ENCODE measurements at places on chromosomes 3 and 15. TPM values are rescaled to one million over a fixed set of nuclear protein-coding genes. Genes with fewer than 3 reads are reported as not detected.

The SCN11A gene
- 0.17 TPM for total RNA-seq

DNA sequence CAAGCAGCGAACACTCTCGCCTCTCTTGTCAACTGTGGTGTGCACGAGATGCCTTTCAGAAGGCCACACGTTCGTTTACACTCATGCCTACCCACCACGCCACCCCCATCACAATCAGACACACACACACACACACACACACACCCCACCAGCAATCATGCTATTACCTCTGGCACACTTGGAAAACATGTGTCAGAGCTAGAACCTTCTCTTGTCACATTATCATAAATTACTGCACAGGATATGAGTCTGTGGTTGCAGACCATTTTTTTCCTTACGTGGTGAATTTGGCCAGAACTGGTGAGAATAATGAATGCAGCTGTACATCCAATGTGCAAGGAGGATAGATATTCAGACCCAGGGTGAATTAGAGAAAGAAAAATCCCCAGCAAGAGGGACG, 52.4 kb downstream of the TRIM69 start:
- DNase-seq: no peak
- no peaks in the 10 kb centered on the region for H3K27me3 ChIP-seq
- no peak overlapping the region for H3K4me3 ChIP-seq
- no peaks in the 10 kb centered on the region for H3K4me1 ChIP-seq
- H3K27ac ChIP-seq: no peak overlapping the region

GRCh38 chr15:50275908-50276307, 10.4 kb upstream of the HDC start:
- H3K4me3 ChIP-seq: no peak overlapping the region
- no peak for DNase-seq
- no peak overlapping the region for H3K27ac ChIP-seq
- no peaks in the 10 kb centered on the region for H3K36me3 ChIP-seq
- H3K4me1 ChIP-seq: no peaks in the 10 kb centered on the region
- no peaks in the 10 kb centered on the region for H3K27me3 ChIP-seq

GRCh38 chr3:194944526-194944925, 258.8 kb downstream of the FAM43A start:
- no peak for DNase-seq
- H3K27ac ChIP-seq: no peak overlapping the region
- no peak overlapping the region for H3K4me3 ChIP-seq
- H3K4me1 ChIP-seq: no peaks in the 10 kb centered on the region
- H3K27me3 ChIP-seq: no peaks in the 10 kb centered on the region

The GP9 gene
- total RNA-seq: not detected

The GLDN gene
- 0.77 TPM for total RNA-seq

GRCh38 chr15:66017792-66018487, 148.6 kb downstream of the RAB11A start:
- DNase-seq: no peak
- no peaks in the 10 kb centered on the region for H3K36me3 ChIP-seq
- no peak overlapping the region for H3K27ac ChIP-seq
- no peaks in the 10 kb centered on the region for H3K4me1 ChIP-seq

The PLSCR2 gene
- total RNA-seq: not detected

The P2RY14 gene
- total RNA-seq: not detected

DNA sequence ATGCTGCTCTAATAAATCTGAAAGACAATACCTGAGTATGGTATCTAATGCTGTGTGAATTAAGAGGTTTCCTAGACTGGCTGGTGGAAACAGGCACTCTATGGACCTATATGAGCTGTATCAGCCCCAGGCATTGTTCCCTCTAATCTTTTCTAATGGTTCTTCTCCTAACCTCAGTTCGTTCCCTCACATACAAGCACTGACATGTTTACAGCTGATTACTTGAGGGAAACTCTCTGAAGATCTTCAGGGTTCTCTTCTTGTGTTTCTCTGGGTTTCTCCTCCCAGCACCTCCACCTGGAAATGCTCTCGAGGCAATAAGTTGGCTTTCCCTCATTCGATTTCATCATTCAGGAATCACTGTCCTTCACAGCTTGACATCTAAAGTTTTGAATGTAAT, 52.9 kb downstream of the KLF15 start:
- no peak for DNase-seq
- no peaks in the 10 kb centered on the region for H3K27me3 ChIP-seq
- no peak overlapping the region for H3K4me3 ChIP-seq
- peaks cover 3% of the 10 kb centered on the region for H3K36me3 ChIP-seq

GRCh38 chr3:9810433-9810770, 340 bp downstream of the TTLL3 start:
- H3K27ac ChIP-seq: no peak overlapping the region
- peak; percentile 62 for DNase-seq
- peak overlapping the region; percentile 86 for H3K4me3 ChIP-seq
- H3K4me1 ChIP-seq: no peaks in the 10 kb centered on the region
- no peaks in the 10 kb centered on the region for H3K27me3 ChIP-seq
- peaks cover 18% of the 10 kb centered on the region for H3K36me3 ChIP-seq

DNA sequence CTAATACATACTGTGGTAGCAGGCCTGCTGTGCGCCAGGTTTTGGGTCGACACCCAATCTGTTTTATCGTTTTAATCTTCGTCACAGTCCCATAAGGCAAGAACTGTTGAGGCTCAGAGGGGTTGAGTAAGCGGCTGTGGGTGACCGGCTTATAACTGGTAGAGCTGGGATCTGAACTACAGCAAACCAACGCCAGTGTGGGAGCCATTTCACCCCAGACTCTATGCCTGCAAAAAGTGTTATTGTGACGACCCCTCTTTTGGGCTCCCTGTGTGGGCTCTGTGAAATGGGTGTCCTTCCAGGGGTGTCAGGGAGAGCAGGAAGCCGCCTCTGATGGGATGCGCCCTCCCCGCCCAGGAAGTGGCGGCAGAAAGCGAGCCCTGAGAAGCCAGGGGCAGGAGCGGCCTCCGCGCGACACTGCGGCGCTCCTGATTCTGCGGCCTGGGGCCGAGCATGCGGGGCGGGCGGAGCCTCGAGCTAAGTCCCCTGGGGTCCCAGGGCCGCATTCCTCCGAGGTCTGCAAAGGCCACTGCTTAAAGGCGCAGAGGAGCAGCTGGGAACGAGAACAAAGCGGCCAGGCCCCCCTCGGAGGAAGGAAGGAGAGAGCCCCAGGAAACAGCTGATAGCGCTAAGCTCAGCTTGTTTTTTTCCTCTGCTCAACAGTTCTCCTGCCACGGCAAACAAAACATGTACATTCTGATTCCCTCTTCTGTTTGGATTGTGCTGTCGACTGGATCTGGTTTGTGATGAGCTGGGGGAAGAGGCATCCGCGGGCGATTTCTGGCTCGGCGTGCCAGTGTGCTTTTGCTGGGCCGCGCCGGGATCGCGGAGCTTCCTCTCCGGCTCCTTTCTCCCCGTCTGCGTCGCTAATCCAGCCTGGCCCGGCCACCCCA, 33.9 kb downstream of the GRK7 start:
- H3K27ac ChIP-seq: no peak overlapping the region
- DNase-seq: peak; percentile 85

Measured in H9 (cell line).